ENCODE measurements at places on chromosomes 4 and X.

DNA sequence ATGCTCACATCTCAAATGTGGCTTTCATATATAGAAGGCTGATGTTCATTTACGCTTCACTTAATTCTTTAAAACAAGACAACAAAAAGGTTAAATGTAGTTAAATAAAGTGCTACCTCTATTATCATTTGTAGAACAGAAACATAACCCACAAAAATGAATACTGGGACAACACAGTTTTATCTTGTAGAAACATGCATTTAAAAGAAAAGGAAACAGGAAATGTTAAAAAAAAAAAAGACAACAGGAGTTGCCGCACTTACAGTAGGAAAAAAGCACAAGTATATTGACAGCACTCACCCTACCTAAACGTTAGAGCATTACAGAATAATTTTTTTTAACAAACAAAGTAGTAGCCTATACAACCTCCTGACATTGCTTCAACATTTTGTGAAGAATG lies 4.8 kb downstream of the THOC2 start:
- DNase-seq, result no peak

DNA sequence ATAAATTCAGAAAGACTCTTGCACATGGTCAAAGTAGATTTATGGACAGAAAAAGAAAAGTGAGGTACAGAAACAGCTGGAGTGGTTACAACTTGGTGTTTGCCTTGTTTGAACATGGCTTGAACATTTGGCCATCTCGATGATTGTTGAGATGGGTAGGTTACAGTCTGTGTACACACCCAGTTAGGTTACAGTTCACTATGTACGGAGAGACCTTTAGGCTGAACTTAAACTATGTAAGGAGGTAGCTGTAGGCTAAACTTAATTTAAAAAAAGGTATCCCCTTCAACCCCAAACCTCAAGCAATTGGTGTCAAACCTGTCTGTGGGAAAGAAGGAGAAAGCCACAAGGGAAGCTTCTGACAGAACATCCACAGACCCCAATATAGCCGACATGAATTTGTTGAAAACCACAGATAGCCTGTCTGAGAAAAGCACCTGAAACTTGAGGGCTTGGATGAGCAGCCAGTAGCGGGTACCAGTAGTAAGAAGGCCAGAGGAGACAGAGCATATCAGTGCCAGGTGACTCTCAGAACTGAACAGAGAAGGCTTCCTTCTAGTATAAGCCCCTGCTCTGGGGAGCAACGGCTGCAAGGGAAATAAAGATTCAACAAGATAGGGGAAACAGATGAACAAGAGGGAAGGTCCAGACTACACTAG lies 247.9 kb upstream of the GALNTL6 start:
- no peak for DNase-seq

DNA sequence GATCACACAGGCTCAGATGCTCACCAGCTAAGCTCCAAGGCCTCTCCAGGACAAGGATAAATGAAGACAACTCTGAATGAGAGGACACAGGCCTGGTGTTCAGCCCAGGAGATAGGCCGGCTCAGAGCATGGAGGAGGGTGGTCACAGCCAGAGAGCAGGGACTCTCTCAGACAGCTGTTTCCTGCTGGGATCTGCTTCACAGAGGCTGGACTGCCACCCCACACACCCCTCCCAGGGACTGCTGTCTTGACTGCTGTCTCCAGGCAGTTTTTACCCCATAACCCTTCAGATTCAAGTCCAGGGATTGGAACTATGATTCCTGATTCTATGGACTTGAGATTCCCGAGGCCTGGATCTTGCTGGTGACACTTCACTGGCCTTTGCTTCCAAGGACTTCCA lies 89.0 kb downstream of the SMIM20 start:
- no peak for DNase-seq

DNA sequence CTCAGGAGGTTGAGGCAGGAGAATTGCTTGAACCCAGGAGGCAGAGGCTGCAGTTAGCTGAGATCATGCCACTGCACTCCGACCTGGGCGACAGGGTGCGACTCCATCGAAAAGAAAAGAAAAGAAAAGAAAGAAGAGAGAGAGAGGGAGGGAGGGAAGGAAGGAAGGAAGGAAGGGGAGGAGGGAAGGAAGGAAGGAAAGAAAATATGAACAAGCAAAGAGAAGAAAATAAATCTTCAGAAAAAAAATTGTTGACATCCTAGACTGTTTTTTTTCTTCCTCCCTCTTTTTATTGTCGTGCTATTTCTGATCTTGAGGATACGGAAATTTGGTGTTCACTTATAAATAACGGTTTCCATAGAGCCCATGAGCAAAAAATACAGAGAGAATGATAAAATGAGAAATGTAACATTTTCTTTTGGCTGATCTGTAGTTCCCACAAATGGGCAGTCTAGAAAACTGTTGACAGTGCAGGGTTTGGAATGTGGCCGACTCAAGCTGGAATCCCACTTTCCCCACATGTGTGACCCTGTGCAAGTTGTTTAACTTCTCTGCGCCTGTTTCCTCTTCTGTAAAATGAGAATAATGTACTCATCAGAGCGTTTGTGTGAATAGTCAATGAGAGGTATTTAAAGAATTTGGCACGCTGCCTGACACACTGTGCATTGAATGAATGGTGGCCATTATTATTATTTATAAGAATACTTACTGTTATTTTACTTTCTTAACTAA lies 19.4 kb downstream of the SORBS2 start:
- peak; percentile 68 for DNase-seq

GRCh38 chr4:150971901-150972300 lies 43.2 kb downstream of the LRBA start:
- DNase-seq, result no peak

GRCh38 chrX:110015032-110015431 lies 12.1 kb downstream of the TMEM164 start:
- DNase-seq, result no peak

DNA sequence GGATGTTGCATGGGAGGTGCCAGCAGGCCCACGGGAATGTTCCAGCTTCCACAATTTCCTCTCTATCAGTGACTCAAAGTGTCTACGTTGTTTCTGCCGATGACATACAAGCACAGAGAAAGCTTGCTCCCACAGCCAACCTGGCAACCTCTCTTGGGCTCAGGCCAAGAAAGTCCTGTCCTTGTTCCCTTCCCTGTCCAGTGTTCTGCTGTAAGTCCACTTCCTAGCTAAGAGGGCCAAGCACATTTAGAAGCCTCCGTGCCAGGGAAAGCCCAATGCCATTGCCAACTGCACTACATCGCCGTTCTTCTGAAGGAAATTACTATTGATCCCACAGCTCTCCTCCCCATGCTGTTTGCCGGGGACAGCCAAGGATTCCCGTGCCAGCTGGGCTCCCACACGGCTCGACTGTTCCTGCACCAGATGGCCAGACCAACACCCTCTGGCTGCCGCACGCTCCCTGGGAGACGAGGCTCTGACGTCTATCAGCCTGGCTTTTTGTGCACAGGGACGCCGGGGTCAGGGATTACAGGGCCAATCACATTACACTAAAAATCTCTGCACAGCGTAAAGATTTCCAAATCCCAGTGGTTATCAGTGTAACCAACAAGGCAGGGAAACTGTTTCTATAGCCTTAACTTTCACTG lies 284.0 kb downstream of the BCOR start:
- DNase-seq, result no peak

DNA sequence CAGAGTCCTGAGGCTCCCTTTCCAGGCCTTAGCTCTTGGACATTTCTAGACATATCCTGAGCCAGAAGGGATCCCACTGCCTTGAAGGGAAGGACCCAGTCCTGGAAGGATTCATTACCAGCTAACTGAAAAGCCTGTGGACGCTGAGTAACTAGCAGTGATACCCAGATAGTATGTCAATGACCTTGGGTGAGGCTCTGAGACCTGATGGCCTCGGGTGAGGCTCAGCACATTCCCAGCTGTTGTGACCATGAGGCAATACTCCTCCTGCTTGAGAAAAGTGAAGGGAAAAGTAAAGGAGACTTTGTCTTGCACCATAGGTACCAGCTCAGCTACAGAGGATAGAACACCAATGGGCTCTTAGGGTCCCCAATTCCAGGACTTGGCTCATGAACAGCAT lies 268.1 kb downstream of the DKK2 start:
- DNase-seq, result no peak

- DNase-seq, result no peak
Measured at GRCh38 chrX:100980608-100981497, 11.3 kb downstream of the ARL13A start.

DNA sequence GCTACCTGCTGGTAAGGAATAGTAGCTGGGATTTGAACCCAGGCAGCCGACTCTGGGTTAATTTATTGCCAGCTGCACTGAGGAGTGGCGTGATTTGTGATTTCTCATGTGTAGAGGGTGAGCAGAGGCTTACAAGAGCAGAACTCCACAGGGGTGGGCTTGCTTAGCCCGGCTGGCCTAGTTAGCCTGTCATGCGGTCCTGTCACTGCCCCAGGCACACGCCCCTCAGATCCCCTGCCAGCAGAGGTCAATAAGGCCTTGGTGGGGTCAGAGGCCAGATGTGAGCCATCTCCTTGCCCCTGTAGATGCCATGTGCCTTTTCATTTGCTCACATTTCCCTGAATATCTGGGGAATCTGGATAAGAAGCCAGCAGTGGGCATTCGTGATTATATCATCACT lies 13.4 kb downstream of the NSDHL start:
- DNase-seq, result no peak

GRCh38 chrX:107627838-107628661 lies at the start of gene PRPS1:
PRPS1 (plus strand) TSS chrX:107628510; CDS start chrX:107628629, 119 bp downstream.
- peak; percentile 71 for DNase-seq

DNA sequence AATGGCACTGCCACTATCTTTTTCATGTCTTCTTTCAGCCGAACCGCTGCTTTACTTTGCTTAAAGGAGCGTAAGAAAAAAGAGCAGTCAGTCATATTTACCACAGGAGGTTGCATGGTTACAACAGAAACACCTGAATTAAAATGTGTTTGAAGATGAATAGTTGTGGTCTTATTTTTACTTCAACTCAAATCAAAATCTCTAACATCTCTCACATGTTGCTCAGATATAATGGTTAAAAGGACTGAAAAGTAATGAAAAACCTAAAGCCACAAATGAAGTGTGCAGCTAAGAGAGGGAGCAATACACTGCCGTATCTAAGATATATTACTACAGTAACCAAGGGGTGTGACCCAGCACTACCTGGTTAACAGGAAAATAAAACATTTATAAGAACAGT lies 27.4 kb downstream of the FAM13A start:
- DNase-seq, result no peak

- DNase-seq, result no peak
Measured at GRCh38 chr4:141499261-141499853, 137.0 kb upstream of the IL15 start.

All from HS-5 (cell line).